Thyroid gland (tissue), 4 donors: ENCODE measurements at places on chromosomes 1 and 21. TPM values are rescaled to one million over a fixed set of nuclear protein-coding genes. Genes with fewer than 3 reads are reported as not detected.

The ESPN gene
- 0.67 TPM for total RNA-seq

The ADORA3 gene
- total RNA-seq, result 2.5 TPM

The GBP5 gene
- total RNA-seq, result 1.0 TPM

DNA sequence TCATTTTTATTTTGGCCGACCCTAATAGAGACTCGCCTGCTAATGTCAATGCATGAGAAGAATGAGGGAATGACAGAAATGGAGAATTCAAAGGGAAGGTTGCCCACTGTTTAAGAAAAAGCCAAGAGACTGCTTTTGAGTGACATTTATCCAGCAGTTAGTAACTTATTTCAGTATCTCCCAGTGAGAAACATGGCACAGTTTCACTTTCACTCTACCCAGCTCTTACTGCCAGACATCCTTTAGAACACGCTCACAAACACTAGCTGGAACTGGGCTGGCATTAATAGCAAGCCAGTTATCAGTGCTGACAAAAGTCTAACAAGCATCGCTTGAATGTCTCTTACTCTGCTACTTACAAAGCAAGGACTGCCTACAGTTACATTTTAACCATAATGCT lies 8.5 kb downstream of the GGPS1 start:
- no peak for DNase-seq
- no peaks in the 10 kb centered on the region for H3K27me3 ChIP-seq
- no peak overlapping the region for H3K27ac ChIP-seq
- peaks cover 5% of the 10 kb centered on the region for H3K4me1 ChIP-seq

DNA sequence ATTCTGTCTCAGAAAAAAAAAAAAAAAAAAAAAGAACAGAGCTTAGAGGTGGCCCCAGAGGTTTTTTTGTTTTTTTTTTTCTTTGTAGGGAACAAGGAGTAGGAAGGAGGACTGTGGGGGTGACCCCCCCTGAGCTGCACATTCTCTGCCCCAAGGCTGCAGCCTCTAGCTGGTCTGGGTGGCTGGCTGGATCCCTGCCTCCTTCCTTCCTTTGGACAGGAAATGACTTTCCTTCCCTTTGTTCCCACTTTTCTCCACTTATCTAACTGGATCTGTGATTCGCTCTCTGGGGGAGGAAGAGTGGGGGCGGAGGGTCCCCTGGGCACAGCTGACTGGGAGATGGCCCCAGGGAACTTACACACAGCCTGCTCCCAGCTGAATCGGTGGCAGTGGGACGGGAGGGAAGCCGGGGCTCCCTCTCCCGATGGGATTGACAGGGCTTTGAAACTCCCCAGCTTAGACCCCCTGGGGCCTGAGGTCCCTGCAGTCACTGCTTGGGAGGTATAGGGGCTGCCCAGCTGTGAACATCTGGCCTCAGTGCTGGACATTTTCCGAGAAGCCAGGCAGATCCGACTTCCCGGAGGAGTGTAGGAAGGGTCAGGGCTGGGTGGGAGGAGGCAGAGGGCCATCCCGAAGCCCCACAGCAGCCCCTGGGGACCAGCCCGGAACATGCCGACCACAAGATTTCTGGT lies 2.1 kb downstream of the FBLIM1 start:
- H3K27ac ChIP-seq, result peak overlapping the region; percentile 23
- peaks cover 38% of the 10 kb centered on the region for H3K4me1 ChIP-seq
- H3K4me3 ChIP-seq, result no peak overlapping the region

DNA sequence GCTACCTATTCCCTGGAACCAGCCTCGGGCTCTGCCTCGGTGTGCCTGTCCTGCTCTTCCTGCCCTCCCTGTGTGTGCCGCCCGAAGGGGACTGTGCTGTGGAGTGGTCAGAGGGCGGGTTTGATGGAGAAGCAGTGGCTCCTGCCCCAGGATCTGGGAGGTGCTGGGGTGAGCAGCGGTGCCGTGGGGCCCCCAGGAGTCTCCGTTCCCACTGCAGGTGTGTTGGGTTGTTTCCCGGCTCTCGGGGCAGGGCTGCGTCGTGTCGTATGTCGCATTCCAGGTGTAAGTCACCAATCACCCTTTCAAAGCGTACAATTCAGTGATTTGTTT lies 32.6 kb upstream of the TTC34 start:
- H3K4me1 ChIP-seq, result no peaks in the 10 kb centered on the region
- H3K4me3 ChIP-seq, result no peak overlapping the region
- H3K36me3 ChIP-seq, result no peaks in the 10 kb centered on the region
- H3K27ac ChIP-seq, result no peak overlapping the region
- DNase-seq, result no peak

- H3K36me3 ChIP-seq, result no peaks in the 10 kb centered on the region
- H3K27ac ChIP-seq, result no peak overlapping the region
- no peak for DNase-seq
- no peaks in the 10 kb centered on the region for H3K27me3 ChIP-seq
- no peaks in the 10 kb centered on the region for H3K4me1 ChIP-seq
- no peak overlapping the region for H3K4me3 ChIP-seq
Observed at GRCh38 chr21:45257673-45258341, 29.9 kb downstream of the POFUT2 start.

DNA sequence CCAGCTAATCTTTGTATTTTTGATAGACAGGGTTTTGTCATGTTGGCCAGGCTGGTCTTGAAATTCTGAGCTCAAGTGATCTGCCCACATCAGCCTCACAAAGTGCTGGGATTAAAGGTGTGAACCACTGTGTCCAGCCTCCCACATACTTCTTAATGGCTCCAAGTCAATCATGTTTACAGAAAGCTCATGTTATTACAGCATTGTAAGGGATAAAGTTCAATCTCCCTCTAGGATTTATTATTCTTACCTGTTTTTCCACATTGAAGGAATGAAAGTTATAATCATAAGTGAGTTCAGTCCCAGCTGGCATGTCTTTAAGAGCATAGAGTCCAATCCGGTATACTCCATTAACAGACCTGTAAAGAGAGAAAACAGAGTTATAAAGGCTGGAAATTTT lies 39.4 kb downstream of the RUSC1 start:
- H3K27ac ChIP-seq, result no peak overlapping the region
- H3K27me3 ChIP-seq, result no peaks in the 10 kb centered on the region
- no peak overlapping the region for H3K4me3 ChIP-seq
- H3K36me3 ChIP-seq, result peaks cover 35% of the 10 kb centered on the region

- DNase-seq, result no peak
- H3K27me3 ChIP-seq, result no peaks in the 10 kb centered on the region
- H3K4me3 ChIP-seq, result no peak overlapping the region
- no peaks in the 10 kb centered on the region for H3K4me1 ChIP-seq
- no peaks in the 10 kb centered on the region for H3K36me3 ChIP-seq
Observed at GRCh38 chr1:195894411-195894810, 713.8 kb downstream of the KCNT2 start.

- H3K27me3 ChIP-seq, result no peaks in the 10 kb centered on the region
- H3K36me3 ChIP-seq, result peaks cover 7% of the 10 kb centered on the region
- no peak for DNase-seq
- peaks cover 9% of the 10 kb centered on the region for H3K4me1 ChIP-seq
- no peak overlapping the region for H3K4me3 ChIP-seq
Observed at GRCh38 chr1:34987018-34987417, 1.9 kb upstream of the TMEM35B start.

DNA sequence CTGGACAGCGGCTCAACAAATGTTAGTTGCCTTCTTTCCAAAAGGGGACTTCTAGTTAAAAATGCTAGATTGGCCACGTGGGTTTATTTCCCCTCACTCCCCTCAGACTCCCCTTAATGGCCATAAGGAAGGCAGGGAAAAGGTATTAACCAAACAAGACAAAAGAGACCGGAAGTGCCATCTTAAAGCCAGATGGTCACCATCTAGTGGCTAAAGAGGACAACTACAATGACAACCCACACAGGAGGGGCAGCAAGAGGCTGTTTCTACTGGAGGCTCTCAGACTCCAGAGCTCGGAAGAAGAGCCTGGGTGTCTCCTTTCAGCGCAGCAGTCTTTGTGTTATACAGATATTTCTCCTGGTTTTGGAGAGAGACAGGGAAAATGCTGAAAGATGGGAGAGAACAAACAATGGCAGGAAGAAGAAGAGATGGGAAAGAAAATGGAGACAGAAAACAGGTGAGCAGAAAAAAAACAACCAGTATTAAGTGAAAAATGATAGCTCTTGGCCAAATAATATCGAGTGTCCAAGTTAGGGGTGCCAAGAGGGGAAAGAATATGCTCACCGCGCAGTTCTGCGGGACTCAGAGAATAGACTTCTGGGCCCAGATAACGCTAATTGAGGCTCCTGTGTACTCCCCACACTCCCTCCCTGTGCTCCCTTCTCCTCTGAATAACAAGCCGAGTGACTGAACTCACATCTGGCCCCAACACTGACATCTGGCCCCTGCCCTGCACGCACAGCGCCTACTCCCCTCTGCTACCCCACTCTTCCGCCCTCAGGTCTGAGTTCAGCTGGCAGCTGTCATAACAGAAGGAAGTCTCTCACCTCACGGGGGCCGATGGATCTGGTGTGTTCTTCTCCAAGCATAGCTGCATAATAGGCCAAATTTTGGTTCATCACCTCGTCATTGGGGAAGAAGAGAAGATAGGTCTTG lies 9.6 kb downstream of the P3H1 start:
- peaks cover 41% of the 10 kb centered on the region for H3K36me3 ChIP-seq
- peak; percentile 29 for DNase-seq
- no peak overlapping the region for H3K27ac ChIP-seq
- H3K4me3 ChIP-seq, result no peak overlapping the region

- no peaks in the 10 kb centered on the region for H3K36me3 ChIP-seq
- H3K4me3 ChIP-seq, result no peak overlapping the region
- no peak overlapping the region for H3K27ac ChIP-seq
- peaks cover 22% of the 10 kb centered on the region for H3K4me1 ChIP-seq
- no peaks in the 10 kb centered on the region for H3K27me3 ChIP-seq
Observed at GRCh38 chr1:205013683-205014367, 29.2 kb upstream of the CNTN2 start.

- H3K36me3 ChIP-seq, result no peaks in the 10 kb centered on the region
- H3K4me3 ChIP-seq, result no peak overlapping the region
- no peak for DNase-seq
Observed at GRCh38 chr1:185837711-185838110, 103.5 kb downstream of the HMCN1 start.

DNA sequence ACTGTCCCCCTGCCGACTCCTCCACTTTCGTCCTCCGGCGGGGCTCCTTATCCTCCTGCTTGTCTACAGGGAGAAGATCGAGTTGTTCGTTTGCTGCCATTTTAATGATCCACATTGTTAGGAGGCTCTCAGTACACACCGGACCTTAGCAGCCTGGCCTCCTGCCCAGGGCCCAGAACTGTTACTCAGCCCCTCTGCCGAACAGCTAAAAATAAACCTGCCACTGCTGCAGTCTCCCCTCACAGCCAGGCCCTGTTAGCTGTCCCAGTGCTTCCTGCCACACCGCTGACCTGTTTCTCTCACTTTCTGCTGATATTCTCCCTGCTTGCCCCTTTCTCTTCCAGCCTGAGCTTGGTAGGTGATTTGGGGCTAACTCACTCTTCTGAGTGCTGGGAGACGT lies 8.3 kb downstream of the MAPKAPK2 start:
- peak overlapping the region; percentile 58 for H3K27ac ChIP-seq
- H3K4me3 ChIP-seq, result no peak overlapping the region
- DNase-seq, result peak; percentile 94
- no peaks in the 10 kb centered on the region for H3K27me3 ChIP-seq
- peaks cover 84% of the 10 kb centered on the region for H3K4me1 ChIP-seq

GRCh38 chr1:167627615-167627864 lies 2.5 kb upstream of the RCSD1 start:
- no peak overlapping the region for H3K27ac ChIP-seq
- H3K4me1 ChIP-seq, result no peaks in the 10 kb centered on the region
- H3K4me3 ChIP-seq, result no peak overlapping the region
- no peaks in the 10 kb centered on the region for H3K36me3 ChIP-seq
- H3K27me3 ChIP-seq, result no peaks in the 10 kb centered on the region

DNA sequence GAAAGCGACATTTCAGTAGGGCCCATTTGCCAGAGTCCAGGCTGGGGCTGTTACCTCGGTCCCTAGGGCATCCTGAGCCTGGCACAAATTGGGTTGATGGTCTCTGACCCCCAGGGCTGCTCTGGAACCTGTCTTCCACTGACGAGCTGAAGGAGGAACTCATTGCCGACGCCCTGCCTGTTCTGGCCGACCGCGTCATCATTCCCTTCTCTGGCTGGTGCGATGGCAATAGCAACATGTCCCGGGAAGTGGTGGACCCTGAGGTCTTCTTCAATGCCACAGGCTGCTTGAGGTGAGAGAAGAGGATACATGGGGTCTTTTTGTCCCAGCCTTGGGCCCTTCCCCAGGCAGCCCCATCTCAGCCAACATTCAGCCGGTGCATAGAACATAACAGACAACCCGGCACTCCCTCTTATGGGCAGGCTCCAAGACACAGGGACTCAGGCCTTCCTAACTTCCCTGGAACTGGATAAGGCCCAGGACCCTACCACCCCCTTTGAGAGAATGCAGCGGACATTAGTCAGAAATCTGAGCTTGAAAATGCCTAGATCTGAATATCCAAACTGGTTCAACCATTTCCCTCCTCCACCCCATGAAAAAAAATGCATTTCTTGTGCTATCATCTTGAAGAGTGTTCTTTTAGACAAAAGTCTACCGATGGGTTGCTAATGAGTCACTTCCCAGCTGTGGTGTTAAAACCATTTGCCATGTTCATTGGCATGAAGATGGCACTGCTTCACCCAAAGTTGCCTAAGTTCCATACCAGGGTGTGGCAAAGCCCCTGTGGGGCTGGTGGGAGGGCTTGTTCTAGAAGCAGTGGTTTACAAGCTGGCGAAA lies 35.4 kb downstream of the PKP1 start:
- no peak overlapping the region for H3K27ac ChIP-seq
- H3K27me3 ChIP-seq, result no peaks in the 10 kb centered on the region
- H3K4me3 ChIP-seq, result no peak overlapping the region
- DNase-seq, result no peak

GRCh38 chr1:157697781-157698569 lies 2.6 kb downstream of the FCRL3 start:
- no peaks in the 10 kb centered on the region for H3K36me3 ChIP-seq
- no peak overlapping the region for H3K4me3 ChIP-seq
- no peak for DNase-seq
- no peak overlapping the region for H3K27ac ChIP-seq
- H3K4me1 ChIP-seq, result no peaks in the 10 kb centered on the region

DNA sequence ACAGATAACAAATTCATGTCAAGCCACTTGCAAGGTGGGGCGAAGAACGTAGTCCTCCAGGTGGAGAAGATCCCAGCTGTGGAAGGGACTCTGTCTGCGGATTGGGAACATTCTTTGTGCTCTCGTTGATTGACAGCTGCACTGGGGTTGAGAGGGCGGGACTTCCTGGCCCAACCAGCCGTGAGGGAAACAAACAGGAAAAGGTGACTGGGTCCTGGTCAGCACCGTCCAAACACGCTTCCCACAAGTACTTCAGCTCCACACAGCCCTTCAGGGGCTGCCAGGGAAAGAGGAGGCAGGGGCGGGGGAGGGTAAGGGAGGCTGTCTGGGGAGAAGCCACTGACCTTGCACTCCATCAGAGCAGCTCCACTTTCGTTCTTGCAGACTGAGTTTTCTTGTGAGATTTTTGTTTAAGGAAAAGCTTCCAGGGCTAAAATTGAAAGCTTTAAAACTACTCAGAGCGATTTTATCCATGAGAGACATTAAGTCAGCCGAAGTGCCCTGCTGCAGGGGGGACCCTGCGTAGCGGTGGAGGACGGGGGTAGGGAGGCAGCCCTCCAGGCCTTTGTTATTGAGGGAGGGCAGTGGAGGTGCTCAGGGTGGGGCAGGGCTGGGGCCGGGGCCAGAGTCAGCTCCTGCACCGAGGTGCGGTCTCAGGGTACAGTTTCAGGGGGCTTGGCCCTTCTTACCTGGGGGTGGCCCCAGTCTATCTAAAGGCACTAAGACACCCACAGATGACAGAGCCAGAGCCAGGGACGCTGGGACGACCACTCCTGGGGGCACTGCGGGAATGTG lies 21.6 kb upstream of the STUM start:
- H3K36me3 ChIP-seq, result no peaks in the 10 kb centered on the region
- H3K27me3 ChIP-seq, result no peaks in the 10 kb centered on the region
- H3K4me3 ChIP-seq, result no peak overlapping the region

GRCh38 chr1:242754926-242755325 lies 230.4 kb upstream of the PLD5 start:
- no peaks in the 10 kb centered on the region for H3K27me3 ChIP-seq
- H3K4me1 ChIP-seq, result no peaks in the 10 kb centered on the region
- no peak for DNase-seq
- H3K4me3 ChIP-seq, result no peak overlapping the region
